Activated CD8-positive, alpha-beta T cell treated with anti-CD3 and anti-CD28 coated beads, Interleukin-2, amount 10 ng/mL, durations not matched to agents 7 days and 5 days (primary cell): ENCODE measurements at places on chromosomes 12 and 14. TPM values are rescaled to one million over a fixed set of nuclear protein-coding genes. Genes with fewer than 3 reads are reported as not detected.

RD3L gene
- total RNA-seq: not detected

DNA sequence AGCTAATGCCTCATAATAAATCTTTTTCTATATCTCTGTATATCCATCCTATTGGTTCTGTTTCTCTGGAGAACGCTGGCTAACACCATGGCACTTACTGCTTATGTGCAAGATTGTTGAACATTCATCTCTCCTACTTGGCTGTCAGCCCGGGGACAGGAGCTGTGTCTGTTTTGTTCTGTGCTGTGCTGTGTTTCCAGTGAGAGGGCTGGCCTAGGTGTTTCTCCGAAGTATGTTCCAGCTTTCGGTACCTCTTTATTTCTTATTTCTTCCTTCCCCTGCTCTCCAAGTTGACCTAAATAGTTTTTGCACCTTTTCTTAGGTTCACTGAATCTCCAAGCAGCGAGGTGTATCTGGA, 18.8 kb upstream of the NR4A1 start:
- no peak for DNase-seq
- H3K27me3 ChIP-seq: peaks cover 11% of the 10 kb centered on the region
- H3K4me1 ChIP-seq: peaks cover 37% of the 10 kb centered on the region

DNA sequence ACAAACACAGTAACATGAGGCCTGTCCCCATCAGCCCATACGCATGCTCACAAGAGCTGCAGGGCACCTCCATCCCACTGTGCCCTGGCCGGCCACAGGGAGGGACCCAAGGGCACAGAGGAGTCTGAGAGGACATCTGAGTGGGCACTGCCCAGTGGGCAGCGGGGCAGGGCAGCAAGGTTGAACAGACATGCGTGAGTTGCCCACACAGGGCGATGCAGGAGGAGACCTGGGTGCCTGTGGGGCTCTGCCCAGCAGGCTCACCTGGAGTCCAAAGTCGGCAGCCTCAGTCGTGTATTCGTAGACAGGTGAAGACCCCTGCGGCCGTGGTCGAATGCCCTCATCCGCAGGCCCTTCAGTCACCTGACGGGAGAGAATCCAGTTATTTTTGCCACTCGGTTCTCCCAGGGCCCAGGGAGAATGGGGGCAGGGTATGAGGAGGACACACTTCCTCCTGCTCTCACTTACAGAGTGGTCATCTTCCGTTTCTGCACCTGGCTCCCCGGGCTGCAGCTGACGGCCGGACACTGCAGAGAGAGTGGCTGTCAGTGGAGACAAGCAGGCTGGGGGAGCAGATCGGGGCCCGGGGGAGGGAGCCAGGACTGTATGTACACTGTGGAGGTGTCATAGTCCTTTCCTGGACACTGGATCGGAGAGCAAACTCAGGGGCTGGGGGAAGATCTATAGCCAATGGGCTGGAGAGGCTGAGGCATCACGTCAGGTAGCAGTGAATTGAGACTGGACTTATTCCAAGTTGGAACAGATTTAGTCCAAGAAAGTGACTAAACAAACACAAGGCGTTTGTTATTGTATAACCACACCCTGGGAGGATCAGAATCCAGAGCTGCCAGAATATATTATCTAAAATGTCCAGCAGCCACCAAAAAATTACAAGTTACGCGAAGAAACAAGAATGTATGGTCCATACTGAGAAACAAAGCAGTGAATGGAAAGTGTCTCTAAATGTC, 20.7 kb downstream of the AHNAK2 start:
- no peak overlapping the region for H3K4me3 ChIP-seq
- no peaks in the 10 kb centered on the region for H3K4me1 ChIP-seq
- H3K27ac ChIP-seq: no peak overlapping the region
- peaks cover 6% of the 10 kb centered on the region for H3K27me3 ChIP-seq
- no peaks in the 10 kb centered on the region for H3K36me3 ChIP-seq

- DNase-seq: no peak
- no peak overlapping the region for H3K4me3 ChIP-seq
- peaks cover 14% of the 10 kb centered on the region for H3K27me3 ChIP-seq
- peaks cover 10% of the 10 kb centered on the region for H3K4me1 ChIP-seq
- H3K36me3 ChIP-seq: no peaks in the 10 kb centered on the region
Observed at GRCh38 chr12:95213119-95213518, 4.1 kb downstream of the FGD6 start.

- H3K27ac ChIP-seq: no peak overlapping the region
- no peak for DNase-seq
- no peaks in the 10 kb centered on the region for H3K36me3 ChIP-seq
- H3K4me1 ChIP-seq: peaks cover 3% of the 10 kb centered on the region
Observed at GRCh38 chr12:49529414-49529813, 9.4 kb upstream of the KCNH3 start.

DNA sequence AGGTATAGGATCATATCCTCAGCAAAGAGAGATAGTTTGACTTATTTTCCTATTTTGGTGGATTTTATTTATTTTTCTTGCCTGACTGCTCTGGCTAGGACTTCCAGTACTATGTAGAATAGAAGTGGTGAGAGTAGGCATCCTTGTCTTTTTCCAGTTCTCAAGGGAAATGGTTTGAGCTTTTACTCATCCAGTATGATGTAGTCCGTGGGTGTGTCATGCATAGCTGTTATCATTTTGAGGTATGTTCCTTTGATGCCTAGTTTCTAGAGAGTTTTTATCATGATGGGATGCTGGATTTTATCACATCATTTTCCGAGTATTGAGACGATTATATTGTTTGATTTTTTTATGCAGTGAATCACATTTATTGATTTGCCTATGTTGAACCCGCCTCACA, 97.2 kb downstream of the MGAT4C start:
- H3K4me1 ChIP-seq: no peaks in the 10 kb centered on the region
- H3K4me3 ChIP-seq: no peak overlapping the region
- no peaks in the 10 kb centered on the region for H3K36me3 ChIP-seq
- no peaks in the 10 kb centered on the region for H3K27me3 ChIP-seq

CLEC9A gene
- total RNA-seq: not detected

- no peaks in the 10 kb centered on the region for H3K36me3 ChIP-seq
- no peak overlapping the region for H3K27ac ChIP-seq
- H3K4me1 ChIP-seq: no peaks in the 10 kb centered on the region
- DNase-seq: no peak
- H3K27me3 ChIP-seq: no peaks in the 10 kb centered on the region
Observed at GRCh38 chr14:84361476-84361875, 1168.5 kb upstream of the FLRT2 start.

DNA sequence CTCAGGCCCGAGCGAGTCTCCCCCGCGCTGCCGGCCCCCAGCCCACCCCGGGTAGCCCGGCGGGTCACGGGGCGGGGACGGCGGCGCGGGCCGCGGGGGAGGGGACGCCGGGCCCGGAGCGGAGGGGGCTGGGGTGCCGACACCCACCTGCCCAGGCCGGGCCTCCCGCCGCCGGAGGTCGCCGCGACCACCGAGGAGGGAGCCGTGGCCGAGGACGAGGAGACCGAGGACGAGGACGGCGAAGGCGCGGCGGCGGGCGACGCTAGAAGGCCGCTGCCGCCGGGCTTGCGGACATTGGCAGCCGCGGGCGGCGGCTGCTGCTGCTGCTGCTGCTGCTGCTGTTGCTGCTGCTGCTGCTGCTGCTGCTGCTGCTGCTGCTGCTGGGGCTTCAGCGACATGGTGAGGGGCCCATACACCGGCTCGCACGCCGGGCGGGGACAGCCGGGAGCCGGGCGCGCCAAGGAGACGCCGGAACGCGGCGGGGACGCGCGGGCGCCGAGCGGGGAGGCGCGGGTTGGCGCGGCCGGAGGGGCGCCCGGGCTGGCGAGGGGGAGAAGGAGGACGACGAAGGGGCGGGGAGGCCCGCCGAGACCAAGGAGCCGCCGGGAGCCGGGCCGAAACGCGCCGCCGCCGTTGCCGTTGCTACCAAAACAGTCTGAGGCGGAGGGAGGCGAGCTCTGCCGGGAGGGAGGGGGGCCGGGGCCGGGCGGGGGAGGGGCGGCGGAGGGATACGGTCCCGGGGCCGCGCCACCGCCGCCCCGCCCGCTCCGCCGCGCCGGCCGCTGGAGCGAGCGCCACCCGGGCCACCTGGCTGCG, at the start of gene ATXN2:
ATXN2 (minus strand) TSS at position 679 of the 816 bp plus-strand sequence; CDS start at position 398, 281 bp downstream.
- H3K4me1 ChIP-seq: peaks cover 27% of the 10 kb centered on the region
- H3K4me3 ChIP-seq: peak within 1 kb of the TSS; percentile 89
- DNase-seq: peak; percentile 70
- H3K36me3 ChIP-seq: peaks cover 5% of the 10 kb centered on the region
- H3K27ac ChIP-seq: peak within 1 kb of the TSS; percentile 86
- H3K27me3 ChIP-seq: no peaks in the 10 kb centered on the region

- H3K36me3 ChIP-seq: peaks cover 12% of the 10 kb centered on the region
- DNase-seq: no peak
- peaks cover 65% of the 10 kb centered on the region for H3K27me3 ChIP-seq
- H3K4me3 ChIP-seq: no peak overlapping the region
- no peak overlapping the region for H3K27ac ChIP-seq
Observed at GRCh38 chr14:64707661-64708060, 3.4 kb downstream of the PLEKHG3 start.

DNAJC22 gene
- not detected for total RNA-seq

TAS2R14 gene
- total RNA-seq: 2.4 TPM

GNPTAB gene
- total RNA-seq: 109 TPM

DNA sequence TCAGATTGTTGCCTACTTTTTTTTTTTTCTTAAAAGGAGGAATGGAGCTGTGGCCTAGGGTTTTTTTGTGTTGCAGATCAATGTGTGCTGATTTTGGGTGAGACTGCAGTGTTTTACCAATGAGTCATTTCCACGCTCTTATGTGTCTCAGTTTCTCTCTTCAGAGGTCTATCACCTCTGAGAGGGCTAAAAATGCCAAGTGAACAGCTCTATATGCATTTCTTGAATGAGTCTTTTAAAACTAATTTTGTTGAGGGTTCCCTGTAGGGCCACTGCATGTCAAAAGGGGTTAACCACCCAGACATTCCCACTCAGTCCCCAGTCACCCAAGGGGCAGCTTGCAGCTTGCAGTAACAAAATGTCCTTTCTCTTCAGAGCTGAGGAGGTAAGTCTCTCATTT, 24.3 kb upstream of the GLIPR1L2 start:
- no peak overlapping the region for H3K27ac ChIP-seq
- H3K4me1 ChIP-seq: peaks cover 3% of the 10 kb centered on the region
- no peak overlapping the region for H3K4me3 ChIP-seq
- no peaks in the 10 kb centered on the region for H3K27me3 ChIP-seq
- peaks cover 1% of the 10 kb centered on the region for H3K36me3 ChIP-seq

DNA sequence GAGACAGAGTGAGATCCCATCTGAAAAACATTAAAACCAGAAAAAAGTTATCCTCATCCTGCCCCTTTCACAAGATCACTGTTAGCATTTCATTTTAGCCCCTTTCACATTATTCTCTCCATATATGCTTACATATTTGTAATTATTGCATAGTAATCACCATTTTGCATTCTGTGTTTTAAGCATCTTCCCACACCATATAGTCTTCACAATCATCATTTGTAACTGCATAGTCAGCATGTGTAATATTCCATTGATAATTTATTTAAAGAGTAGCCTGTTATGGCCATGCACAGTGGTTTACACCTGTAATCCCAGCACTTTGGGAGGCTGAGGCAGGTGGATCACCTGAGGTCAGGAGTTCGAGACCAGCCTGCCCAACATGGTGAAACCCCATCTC, 11.8 kb downstream of the PAPLN start:
- DNase-seq: no peak
- no peak overlapping the region for H3K4me3 ChIP-seq
- no peak overlapping the region for H3K27ac ChIP-seq
- peaks cover 29% of the 10 kb centered on the region for H3K4me1 ChIP-seq
- no peaks in the 10 kb centered on the region for H3K36me3 ChIP-seq

B4GALNT3 gene
- total RNA-seq: 11.1 TPM

TMEM52B gene
- not detected for total RNA-seq

DNA sequence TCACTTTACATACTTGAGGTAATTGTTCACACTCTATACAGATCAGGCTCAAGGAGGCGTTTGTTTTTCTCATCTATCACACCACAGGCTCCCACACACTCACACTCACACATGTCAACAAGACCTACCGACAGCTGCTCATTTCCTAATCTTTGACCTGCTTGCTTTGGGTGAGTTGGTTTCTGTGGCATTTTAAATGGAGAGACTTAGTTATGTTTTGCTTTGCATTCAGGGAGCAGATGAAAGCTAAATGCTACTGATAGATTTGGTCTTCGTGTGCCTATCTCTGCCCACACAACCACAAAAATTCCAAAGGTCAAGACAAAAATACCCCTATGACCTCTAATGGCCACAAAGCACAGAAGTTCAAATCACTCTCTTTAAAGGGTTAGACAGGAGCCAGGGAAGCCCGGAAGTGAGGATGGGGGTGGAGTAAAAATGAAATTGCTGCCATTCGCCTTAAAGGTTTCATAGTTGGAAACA, 203.5 kb upstream of the G2E3 start:
- no peak overlapping the region for H3K4me3 ChIP-seq
- H3K36me3 ChIP-seq: no peaks in the 10 kb centered on the region
- peaks cover under 1% of the 10 kb centered on the region for H3K27me3 ChIP-seq
- no peak overlapping the region for H3K27ac ChIP-seq
- no peak for DNase-seq

DNA sequence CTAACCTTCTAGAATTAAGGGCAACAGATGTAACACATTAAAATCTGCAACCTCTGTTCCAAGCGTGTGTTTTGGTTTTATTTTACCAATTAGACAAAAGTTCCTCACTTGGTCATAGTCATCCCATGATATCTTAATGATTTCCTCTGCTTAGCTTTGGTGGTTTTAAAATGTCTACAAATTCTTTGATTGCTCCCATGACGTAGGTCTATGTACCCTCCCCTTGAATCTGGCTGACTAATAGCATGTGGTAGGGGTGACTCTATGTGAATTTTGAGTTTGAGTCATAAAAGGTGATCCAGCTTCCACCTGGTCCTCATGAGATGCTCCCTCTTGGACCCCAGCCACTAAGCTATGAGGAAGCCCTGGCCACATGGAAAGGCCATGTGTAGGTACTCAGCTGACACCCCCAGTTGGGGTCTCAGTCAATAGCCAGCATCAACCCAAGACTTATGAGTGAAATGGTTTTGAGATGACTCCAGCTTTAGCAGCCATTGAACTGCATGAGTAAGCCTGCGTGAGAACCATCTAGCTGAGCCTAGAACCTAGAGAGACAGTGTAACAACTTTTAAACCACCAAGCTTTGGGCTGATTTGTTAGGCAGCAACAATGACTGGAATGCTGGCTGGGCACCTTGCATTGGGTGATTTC, 247.1 kb downstream of the MSRB3 start:
- no peak overlapping the region for H3K27ac ChIP-seq
- H3K36me3 ChIP-seq: no peaks in the 10 kb centered on the region
- no peak for DNase-seq
- H3K4me1 ChIP-seq: no peaks in the 10 kb centered on the region
- H3K27me3 ChIP-seq: no peaks in the 10 kb centered on the region
- H3K4me3 ChIP-seq: no peak overlapping the region

DNA sequence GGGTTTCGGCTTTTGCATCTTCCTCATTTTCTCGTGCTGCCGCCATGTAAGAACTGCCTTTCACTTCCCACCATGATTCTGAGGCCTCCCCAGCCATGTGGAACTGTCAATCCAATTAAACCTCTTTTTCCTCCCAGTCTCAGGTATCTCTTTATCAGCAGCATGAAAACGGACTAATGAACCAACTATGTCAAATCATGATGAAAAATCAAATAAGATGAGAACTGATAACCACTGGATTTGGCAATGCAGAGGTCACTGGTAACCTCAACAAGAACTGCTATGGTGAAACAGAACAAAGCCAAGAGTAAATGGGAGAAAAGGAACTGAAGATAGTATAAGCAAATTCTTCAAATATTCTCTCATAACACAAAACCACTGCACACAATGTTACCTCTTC, 6.0 kb downstream of the EML5 start:
- H3K4me3 ChIP-seq: no peak overlapping the region
- no peak overlapping the region for H3K27ac ChIP-seq
- H3K36me3 ChIP-seq: peaks cover 8% of the 10 kb centered on the region
- peaks cover 6% of the 10 kb centered on the region for H3K27me3 ChIP-seq
- no peak for DNase-seq
